Fibroblast of skin of scalp (primary cell): ENCODE measurements at places on chromosomes 2 and 18.

DNA sequence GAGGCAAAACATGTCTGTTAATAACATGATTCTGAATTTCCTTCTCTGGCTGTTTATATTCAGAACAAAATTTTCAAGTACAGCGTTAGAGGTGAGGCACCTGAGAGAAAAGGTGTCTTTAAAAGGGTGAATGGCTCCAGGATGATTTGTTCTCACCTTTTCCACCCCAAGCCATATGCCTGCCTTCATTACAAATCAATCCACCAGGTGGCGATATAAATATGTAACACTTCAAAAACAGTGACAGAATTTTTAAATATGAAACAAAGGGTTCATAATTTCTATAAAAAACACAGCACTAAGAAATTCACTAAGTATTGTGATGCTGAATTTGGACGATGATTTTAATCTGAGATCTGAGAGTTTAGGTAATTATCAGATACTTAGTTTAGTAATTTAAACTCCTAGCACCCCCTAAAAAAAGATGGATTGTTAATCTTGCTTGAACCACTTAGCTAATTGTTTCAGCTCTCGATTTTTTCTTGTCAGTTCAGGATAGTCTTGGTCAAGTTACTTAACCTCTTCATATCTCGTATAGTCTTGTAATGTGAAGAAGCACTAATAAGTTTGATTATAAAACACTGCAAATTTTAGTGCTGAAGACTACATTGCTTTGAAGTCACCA, 528.8 kb downstream of the CPS1 start:
- DNase-seq: peak; percentile 25

DNA sequence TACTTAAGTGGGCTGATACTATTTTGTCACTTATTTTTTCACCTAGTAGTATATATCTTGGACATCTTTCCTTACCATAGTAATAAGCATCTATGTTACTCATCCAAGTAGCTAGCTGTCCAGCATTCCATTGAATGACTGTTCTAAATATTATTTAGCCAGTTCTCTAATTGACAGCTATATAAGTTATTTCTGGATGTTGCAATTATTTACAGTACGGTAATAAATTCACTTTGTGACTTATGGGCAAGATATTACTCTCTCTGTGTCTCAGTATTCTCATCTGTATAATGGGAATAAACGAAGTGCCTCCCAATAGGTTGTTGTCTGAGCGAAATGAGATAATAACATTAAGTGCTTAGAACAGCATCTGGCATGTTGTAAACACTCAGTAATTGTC, 46.6 kb upstream of the AGAP1 start:
- DNase-seq: peak; percentile 64

GRCh38 chr2:222100704-222101699, 197.8 kb downstream of the PAX3 start:
- DNase-seq: no peak

GRCh38 chr2:179592167-179592936, 269.1 kb downstream of the ZNF385B start:
- DNase-seq: peak; percentile 64

- DNase-seq: no peak
These were observed 47.9 kb upstream of the B3GNT7 start for GRCh38 chr2:231347638-231348037.

- no peak for DNase-seq
These were observed 660 bp upstream of the MBP start for GRCh38 chr18:77133051-77133834.

DNA sequence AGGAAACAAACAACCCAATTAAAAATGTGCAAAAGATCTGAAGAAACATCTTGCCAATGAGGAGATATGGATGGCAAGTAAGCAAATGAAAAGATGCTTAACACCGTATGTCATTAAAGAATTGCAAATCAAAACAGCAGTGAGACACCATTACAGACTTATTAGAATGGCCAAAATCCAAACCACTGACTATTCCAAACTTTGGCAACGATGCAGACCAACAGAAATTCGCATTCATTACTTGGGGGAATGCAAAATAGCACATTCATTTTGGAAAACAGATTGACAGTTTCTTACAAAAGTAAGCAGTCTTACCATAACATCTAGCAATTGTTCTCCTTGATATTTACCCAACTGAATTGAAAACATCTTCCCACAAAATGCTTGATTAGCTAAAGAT, 1118.7 kb downstream of the SUCLG1 start:
- no peak for DNase-seq

DNA sequence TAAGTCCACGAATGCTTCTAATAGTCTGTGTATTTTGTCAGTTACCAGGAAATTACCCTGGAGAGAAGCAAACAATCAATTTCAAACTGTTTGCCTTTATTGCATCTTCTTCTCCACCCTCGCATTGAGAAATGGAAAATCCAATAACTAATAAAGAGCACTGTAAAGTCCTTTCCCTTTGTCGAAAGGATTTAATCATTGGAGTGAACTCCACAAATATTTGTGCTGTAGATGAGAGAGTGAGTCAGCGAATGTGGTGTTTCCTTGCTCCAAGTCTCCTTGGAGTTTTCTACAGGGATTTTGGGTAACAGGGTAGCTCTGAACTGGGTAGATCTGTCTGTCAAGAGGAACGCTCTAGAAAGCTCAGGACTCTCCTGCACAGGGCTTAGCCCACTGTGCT, 240.2 kb downstream of the KCNS3 start:
- peak; percentile 5 for DNase-seq

- DNase-seq: no peak
These were observed 579.2 kb downstream of the BCL11A start for GRCh38 chr2:59974051-59974766.

DNA sequence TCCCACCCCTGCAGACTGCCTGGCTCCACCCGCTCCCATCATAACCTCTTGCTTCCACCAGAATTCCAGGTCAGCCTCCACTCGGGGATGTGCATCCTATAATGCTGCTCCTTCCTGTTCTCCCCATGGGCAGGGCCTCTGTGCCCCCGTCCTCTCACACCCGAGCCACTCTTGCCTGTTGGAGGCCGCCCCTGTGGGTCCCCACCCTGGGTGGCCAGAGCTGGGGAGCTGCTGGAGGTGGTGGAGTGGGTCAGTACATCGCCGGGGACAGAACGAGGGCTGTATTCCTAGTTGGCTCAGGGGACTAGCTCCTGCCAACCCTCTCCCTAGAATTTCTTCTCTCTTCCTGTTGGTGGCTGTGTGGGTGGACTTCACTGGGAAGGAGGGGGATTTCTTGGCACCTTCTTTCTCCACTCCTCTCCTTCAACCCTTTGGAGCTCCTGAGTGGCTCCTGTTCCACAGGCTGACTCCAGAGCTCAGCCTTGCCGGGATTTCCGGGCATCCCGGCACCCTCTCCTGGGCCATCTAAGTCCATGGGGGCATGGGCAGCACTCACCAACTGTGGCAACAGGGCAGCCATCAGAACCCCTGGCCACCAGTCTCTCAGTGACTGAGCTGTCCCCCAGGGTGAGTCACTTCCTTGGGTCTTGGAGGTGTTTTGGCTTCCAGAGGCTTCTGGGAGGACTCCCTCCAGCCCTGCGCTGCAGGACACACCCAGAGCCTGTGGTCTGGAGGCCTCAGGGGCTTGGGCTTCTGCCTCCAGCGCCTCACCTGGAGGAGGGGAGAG, 88.2 kb upstream of the MCFD2 start:
- peak; percentile 41 for DNase-seq

- DNase-seq: no peak
These were observed 163.5 kb upstream of the SOX11 start for GRCh38 chr2:5528706-5529105.

GRCh38 chr18:13526519-13526918, 199.8 kb downstream of the FAM210A start:
- no peak for DNase-seq

- DNase-seq: peak; percentile 38
These were observed 7.5 kb upstream of the KDSR start for GRCh38 chr18:63374540-63374939.

DNA sequence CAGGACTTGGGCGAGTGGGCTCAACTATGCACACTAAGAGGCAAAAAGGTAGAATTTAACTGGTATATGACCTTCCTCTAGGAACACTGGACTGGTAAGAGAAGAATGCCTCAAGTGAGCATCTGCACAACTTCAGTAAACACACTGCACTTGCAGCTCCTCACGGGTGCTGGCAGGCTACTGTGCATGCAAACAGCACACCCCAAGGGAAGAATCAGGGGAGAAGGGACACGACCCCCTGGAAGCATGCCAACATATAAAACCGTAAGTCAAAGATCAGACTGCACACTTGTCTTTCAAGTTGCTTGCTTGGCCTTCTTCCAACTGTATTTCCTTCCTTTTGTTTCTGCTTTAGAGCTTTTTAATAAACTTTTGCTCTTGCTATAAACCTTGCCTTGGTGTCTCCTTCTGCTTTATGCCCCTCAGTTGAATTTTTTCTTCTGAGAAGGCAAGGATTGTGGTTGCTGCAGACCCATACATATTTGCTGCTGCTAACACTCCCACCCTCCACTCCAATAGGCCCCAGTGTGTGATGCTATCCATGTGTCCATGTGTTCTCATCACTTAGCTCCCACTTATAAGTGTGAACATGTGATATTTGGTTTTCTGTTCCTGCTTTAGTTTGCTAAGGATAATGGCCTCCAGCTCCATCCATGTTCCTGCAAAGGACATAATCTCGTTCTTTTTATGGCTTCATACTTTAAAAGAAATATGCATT, 263.7 kb upstream of the SPOPL start:
- DNase-seq: no peak

DNA sequence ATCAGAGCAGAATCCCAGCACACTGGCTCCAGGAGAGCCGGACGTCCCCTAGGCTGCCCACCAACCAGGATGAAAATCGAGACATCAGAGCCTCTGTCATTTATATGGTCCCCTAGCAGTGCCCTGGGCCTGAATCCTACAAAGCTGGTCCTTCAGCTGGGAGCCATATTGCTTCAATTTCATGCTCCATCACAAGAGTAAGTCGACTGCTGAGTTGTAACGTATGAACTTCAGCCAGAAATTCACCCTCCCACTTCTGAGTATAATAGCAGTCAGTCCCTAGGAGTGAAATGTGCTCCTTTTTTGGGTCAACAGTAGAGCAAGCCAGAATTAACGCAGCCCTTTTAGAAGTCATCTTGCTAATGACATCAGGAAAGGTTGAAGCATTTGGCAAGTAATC, 126.4 kb downstream of the CCBE1 start:
- no peak for DNase-seq

- DNase-seq: no peak
These were observed 845.3 kb downstream of the SOCS6 start for GRCh38 chr18:71134122-71134521.

DNA sequence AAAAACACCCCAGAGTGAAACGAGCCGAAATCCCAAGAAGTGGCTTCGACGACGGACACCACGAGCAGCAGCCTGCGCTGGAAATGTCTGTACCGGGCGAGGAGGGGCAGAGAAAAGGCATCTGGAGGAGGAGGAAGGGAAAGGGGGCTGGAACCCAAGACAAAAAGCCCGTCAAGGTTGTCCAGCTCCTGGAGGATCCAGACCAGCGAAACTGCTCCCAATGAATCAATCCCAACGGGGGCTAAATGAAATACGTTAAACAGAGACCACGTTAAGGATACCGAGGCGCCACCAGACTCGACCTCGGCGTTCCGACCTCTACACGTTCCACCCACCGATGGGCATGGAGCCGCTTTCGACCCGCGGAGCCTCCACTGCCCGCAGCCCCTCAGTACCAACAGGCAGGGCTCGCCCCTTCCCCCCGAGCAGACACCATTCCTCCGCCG, 400 bp downstream of the CCDC88A start:
- peak; percentile 41 for DNase-seq

DNA sequence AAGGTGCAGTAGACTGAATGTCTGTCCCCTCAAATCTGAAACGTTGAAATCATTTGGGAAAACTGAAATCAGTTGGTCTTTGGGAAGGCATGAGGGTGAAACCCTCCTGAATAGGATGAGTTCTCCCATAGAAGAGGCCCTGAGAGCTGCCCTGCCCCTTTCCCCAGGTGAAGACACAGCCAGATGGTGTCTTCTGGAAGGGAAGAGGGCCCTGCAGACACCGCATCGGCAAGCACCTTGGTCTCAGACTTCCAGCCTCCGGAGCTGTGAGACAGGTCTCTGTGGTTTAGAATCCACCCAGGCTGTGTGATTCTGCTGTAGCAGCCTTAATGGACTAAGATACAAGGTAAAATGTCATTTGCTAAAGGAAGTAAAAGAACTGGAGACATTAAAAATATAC, 42.1 kb upstream of the SNTG2 start:
- no peak for DNase-seq

DNA sequence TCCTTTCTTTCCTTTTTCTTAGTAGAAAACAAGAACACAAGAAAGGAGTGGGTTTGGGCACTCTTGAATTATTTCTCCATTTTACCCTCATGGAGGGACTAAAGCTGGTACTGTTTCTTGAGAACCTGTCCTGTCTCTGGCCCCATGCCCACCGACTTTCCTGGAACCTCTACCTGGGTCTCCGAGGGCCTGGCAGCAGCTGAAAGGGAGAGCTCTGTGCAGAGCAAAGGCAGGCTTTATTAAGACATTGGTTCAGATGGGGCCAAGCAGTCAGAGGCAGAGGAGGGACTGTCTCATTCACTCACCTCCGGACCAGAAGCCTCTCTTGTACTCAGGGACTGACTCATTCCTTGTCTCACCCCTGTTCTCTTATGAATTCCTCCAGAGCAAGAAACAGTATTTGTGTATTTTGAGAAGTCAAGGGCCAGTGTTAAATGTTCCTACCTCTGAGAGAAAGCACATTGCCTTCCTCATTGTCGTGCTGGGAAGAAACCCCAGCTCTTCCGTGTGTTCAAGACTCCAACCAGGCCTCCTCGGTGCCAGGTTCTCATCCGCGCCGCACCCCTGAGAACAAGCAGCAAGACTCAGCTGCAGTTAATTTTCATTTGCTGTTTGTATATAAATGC, 201.9 kb upstream of the NT5C1B start:
- no peak for DNase-seq

- DNase-seq: peak; percentile 100
These were observed 27.6 kb downstream of the MRPL33 start for GRCh38 chr2:27798948-27799645.

- no peak for DNase-seq
These were observed 296.8 kb upstream of the HDAC4 start for GRCh38 chr2:239697399-239698164.

DNA sequence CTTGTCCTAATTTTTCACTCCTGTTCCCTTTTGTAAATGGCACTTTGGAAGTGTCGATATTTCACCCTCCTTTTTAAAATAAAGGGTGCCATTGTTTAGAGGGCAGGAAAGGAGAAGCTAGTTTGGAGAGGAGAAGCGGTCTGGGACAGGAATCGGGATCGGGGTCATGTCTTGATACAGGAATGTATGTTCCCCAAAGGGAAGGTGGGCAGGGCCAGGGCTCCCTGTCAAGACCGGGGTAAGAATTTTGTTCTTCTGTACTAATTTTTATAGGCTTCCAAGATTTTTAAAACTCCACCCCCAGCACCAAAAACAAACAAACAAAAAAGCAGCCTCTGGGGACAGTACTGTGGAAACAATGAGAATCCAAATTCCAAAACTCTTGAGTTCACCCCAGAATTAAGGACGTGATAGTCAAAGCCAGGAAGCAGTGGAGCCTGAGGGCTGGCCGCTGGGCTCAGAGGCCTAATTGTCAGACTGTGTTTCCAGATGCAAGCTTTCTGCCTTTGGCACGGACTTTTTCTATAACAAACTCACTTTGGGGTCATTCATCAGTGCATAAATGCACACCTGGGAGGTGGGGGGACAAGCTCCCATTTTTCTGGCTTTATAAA, 250.4 kb upstream of the SIX2 start:
- no peak for DNase-seq
